ENCODE measurements at places on chromosomes 5 and 9.
A peak's percentile ranks its signal among the peaks of the same experiment; 100 is the strongest.

DNA sequence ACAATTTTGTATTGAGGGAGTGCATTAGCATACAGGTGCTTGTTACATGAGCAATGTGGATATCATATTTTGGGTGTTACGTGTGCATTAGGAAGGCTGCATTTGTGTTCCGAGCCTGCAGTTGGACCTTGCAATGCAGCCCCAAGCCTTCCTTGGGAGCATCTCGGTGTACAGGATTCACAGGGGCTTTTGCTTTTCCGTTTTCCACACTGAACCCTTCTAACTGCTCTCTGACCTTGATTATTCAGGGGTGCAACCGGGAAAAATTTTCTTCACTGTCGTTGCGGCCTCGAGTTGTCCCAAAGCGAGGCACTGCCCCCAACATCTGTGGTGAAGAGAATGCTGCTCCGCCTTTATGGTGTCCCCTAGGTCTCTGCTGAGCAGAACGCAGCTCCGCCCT is 80.1 kb upstream of the PLEKHG4B start:
- DNase-seq: no peak

GRCh38 chr5:109483395-109483971 is 73.7 kb upstream of the PJA2 start:
- peak; percentile 72 for DNase-seq

GRCh38 chr5:124554746-124555578 is 191.5 kb downstream of the ZNF608 start:
- no peak for DNase-seq

GRCh38 chr9:13446938-13447842 is 167.7 kb upstream of the MPDZ start:
- no peak for DNase-seq

GRCh38 chr5:65762234-65762633 is 40.2 kb downstream of the NLN start:
- DNase-seq: no peak

DNA sequence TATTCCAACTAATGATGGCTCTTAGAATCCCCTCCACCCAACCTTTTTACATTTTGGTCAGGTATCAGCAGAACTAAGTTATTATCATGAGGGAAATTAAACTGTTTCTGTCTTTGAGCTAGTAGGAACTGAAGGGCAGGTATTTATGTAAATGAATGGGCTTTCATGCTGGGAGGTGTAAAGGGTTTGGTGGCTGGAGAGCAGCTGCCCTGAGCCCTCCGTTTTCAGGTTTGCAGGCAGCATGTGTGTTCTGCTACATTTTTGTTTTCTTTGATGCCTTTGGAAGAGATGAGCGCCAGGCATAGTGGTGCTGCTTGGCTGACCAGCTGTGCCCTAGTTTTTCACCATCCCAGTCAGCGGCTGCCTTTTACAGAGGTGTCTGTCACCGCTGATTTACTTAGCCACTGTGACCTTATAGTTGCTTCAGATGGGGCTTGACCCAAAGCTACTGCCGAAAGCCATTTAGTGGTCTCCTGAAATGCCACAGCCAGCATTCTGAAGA is 231.9 kb downstream of the MAST4 start:
- no peak for DNase-seq

- DNase-seq: no peak
Measured at GRCh38 chr9:34691936-34692315, 850 bp upstream of the CCL19 start.

DNA sequence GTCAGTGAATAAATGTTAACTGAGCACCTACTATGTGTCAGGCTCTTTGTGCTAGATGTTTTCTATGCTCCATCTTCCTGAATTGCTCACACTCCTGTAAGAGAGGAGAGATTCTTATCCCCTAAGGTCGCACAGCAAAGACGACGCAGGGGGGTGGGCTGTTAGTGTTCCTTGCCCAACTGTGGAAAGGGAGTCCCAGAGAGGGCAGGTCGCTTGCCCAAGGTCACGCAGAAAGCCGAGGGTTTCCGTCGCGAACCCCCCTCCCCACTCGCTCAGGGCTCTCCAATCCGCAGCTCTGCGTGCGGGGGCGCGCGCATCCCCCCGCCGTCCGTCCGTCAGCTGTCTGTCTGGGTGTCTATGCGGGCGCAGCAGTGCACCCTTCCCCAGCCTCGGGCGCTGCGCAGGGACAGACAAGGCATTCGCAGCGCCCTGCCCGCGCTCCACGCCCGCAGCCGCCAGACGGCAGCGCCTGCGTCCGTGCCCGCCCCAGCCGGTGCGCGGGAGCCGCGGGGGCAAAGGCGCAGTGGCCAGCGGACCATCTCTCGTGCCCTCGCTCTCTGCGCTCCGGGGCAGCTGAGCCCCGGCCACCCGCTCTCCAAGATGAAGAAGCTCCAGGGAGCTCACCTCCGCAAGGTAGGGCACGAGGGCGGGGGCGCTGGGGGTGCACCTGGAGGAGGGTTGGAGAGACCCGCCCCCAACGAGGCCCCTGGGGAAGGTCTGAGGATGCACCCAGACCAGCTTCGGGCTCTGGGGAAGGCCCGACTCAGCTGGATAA is at the start of gene SLC6A7:
SLC6A7 (plus strand) TSS at position 335 of the 775 bp plus-strand sequence; CDS start at position 601, 266 bp downstream.
- no peak for DNase-seq

GRCh38 chr9:75669721-75670120 is 220.8 kb upstream of the PCSK5 start:
- DNase-seq: no peak

DNA sequence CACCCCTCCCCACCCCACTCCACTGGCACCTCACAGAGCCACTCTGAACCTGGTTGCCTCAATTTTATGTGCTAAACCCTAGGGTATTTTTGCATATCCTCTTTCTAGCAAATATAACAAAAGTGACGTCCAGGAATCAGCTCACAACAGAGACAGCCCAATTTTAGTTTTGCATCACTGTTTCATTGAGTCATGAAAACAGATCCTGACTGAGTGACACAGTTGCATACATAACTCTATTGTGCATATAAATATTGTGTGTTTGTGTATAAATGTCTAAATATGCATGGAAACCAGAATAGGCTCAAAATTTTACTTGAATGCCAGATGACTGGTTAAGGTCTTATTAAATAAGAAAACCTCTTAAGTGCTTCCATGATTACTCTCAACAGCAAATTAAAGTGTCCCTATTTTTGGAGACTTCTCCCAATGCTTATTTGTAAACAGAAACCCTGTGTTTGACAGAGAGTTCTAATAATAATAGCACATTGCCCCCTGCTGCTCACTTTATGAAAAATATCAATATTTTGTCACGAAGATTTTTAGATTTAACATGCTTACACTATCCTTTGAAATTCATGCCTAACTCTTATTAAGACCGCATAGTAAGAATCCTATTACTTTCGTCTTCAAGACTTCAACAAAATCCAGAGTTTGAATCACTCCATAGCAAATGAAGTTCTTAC is 75.5 kb upstream of the PRRC1 start:
- DNase-seq: peak; percentile 6

DNA sequence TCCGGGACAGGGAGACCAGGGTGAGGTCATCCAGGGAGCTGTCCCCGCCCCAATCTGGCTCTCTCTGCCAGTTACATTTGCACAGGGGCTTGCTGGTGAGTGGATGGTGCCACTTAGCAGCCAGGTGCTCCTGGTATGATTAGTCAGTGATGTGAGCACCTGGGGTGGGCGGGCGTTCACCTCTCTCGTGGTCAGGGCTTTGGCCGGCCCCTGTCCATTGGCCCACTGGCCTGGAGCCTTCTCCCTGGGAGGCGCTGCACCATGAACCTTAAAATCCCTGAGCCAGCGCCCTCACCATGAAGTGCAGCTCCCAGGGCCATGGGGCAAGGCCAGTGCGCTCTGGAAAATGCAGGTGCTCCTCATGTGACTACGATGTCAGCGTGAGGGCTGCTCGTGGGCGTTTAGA is 2.0 kb downstream of the NKD2 start:
- no peak for DNase-seq

- DNase-seq: no peak
Measured at GRCh38 chr9:121862371-121863332, 211.2 kb downstream of the DAB2IP start.

DNA sequence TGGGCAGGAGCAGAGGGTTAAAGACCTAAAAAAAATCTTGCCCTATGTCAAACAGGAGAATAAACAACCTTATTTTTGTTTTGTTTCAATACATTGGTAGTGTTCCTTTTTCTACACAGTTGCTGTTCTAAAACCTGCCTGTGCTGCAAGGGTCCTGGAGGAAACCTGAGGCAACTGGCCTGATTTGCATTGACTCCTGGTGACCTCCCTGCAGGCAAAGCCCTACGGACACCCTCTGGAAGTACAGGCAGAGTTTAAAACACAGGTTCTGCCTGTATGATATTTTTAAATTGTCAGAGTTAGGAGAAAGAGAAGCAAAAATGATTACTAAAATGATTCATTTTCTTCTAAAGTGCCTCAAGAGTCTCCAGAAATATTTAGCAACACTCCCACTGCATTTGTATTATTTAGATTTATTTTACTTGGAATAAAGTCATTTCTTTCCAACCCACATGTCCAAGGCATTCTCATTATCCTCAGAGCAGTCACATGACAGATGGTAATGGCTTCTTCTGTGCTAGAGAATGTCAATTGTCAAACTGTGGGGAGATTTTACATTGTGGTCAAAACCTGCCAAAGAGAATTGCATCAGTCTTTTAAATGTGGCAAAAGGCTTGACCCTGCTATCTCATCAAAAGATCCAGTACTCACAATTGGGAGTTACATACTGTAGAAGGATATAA is 559.6 kb downstream of the CETN3 start:
- no peak for DNase-seq

DNA sequence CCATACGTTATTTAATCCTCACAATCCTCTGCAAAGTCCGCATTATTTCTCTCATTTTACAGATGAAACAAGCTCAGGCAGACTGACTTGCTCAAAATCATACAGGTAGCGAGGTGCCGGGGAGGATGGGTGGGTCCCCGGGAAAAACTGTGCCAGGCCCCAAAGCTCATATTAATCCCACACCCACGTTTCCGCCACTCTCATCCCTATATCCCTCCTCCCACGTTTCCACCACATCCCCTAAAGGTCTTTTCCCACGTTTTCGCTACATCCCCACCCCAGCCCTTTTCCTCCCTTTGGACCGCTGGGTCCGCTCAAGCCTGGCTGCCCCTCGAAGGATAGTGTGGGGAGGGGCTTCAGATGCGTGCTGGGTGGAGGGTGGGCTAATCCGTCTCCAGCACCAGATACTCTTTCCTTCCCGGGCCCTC is 434 bp upstream of the FSD1L start:
- no peak for DNase-seq

- DNase-seq: no peak
Measured at GRCh38 chr9:25519286-25519685, 159.0 kb downstream of the TUSC1 start.

DNA sequence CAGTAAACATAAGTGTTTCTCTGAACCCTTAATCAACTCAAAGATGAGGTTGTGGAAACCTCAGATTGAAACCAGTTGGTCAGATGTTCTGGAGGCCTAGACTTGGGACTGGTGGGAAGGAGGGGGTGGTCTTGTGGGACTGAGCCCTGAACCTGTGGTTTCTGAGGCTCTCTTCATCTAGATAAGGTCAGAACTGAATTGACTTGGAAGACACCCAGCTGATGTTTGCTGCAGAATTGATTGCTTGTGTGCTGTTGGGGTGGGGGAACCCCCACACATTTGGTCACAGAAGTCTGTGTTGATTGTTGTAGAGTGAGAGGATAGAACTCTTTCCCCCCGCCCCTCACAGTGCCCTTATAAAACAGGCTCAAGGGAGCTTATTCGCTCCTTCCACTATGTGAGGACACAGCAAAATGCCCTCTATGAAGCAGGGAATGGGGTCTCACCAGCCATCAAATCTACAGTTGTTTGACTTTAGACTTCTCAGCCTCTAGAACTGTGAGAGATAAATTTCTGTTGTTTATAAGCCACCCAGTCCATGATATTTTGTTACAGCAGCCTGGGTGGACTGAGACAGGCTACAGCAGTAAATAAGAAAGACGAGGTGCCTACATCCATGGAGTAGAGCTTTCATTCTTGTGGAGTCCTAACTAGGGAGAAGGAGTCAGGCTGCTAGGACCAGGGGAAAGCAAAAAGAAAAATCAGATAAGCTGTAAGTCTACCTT is 25.7 kb upstream of the UGCG start:
- no peak for DNase-seq

DNA sequence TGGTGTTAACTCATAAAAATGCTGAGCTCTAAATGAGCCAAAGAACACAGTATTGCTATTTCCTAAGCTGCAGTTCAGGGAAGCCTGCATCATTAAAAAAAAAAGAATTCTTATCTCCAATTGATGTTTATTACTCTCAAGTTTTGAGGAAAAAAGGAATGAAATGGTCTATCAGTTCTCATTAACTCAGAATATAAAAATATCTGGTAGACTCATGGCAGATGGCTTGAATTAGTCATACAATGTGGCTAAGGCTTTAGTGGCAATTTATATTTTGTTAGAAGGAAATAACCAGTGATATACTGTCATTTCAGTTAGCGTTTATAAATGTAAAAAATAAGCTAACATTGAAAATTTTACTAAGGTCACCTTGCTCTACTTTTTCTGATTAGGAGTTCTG is 1403.4 kb upstream of the C9orf72 start:
- DNase-seq: no peak

- DNase-seq: no peak
Measured at GRCh38 chr5:151240924-151241635, 11.9 kb upstream of the GM2A start.

GRCh38 chr9:27386571-27387091 is 89.7 kb upstream of the EQTN start:
- no peak for DNase-seq

- peak; percentile 45 for DNase-seq
Measured at GRCh38 chr9:98811051-98811650, 3.7 kb downstream of the GALNT12 start.

GRCh38 chr9:117722108-117722761 is 18.0 kb downstream of the TLR4 start:
- DNase-seq: peak; percentile 35

GRCh38 chr9:114121227-114122135 is 22.4 kb upstream of the KIF12 start:
- DNase-seq: no peak

DNA sequence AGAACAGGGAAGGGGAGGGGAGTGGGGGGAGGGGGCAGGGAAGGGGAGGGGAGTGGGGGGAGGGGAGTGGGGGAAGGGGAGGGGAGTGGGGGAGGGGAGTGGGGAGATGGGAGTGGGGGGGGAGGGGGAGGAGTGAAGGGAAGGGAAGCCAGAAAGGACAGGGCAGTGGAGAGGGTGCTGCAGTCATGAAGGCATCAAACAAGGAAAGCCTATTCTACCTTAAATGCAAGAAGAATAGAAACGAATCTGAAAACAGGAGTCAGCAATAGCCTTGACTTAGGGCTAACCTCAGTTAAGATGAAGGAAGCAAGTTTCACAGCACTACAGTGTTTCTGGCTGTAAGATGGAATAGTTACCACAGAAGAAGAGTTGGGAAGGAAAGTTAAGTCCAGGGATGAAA is 59.5 kb downstream of the CAMSAP1 start:
- DNase-seq: no peak

DNA sequence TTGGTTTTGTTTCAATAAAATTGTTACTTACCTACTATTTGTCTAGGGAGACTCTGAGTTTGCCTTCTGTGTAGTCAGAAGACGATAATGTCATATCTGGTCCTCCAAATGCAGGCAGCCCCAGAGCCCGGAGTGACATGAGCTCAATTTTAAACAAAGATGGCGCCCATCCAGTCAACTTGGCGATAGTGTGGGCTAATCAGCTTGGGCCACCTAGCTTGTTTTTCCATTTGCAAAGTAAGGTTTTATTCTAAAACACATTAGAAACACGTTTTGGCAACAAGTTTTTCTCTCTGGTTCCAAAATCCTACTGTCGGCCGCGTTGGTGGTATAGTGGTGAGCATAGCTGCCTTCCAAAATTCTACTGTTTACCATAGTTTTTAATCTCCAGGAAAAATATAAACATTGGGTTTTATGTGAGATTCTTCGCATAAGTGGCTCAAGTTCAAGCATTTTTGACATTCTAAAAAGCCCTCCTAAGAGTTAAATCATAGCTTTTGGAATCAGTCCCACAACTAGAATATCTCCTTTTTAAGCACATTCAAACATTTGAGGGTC is 13.2 kb downstream of the TSC1 start:
- DNase-seq: no peak

Data from MV-4-11 (cell line).